Activated naive CD4-positive, alpha-beta T cell treated with anti-CD3 and anti-CD28 coated beads for 36 hours (primary cell): ENCODE measurements at places on chromosomes 13 and 19. TPM values are rescaled to one million over a fixed set of nuclear protein-coding genes. Genes with fewer than 3 reads are reported as not detected.

GRCh38 chr13:60335531-60335930 is 61.5 kb upstream of the TDRD3 start:
- H3K4me1 ChIP-seq, result no peaks in the 10 kb centered on the region
- H3K36me3 ChIP-seq, result no peaks in the 10 kb centered on the region
- H3K27me3 ChIP-seq, result no peaks in the 10 kb centered on the region
- no peak overlapping the region for H3K27ac ChIP-seq
- no peak for DNase-seq

GRCh38 chr13:23743278-23744076 is 145.7 kb downstream of the MIPEP start:
- H3K27me3 ChIP-seq, result no peaks in the 10 kb centered on the region
- peaks cover 32% of the 10 kb centered on the region for H3K4me1 ChIP-seq
- H3K36me3 ChIP-seq, result no peaks in the 10 kb centered on the region
- no peak overlapping the region for H3K4me3 ChIP-seq

The ZSCAN4 gene
- not detected for total RNA-seq

- H3K27ac ChIP-seq, result no peak overlapping the region
- no peaks in the 10 kb centered on the region for H3K27me3 ChIP-seq
- peaks cover 7% of the 10 kb centered on the region for H3K4me1 ChIP-seq
- no peak overlapping the region for H3K4me3 ChIP-seq
- no peak for DNase-seq
Measured at GRCh38 chr13:114013952-114014629, 40.2 kb upstream of the C13orf46 start.

The ECSIT gene
- 46.0 TPM for total RNA-seq

The PNMA8C gene
- not detected for total RNA-seq

The ZNF525 gene
- total RNA-seq, result 16.2 TPM

GRCh38 chr19:10431254-10431942 is 11.1 kb downstream of the PDE4A start:
- DNase-seq, result peak; percentile 67
- H3K4me1 ChIP-seq, result peaks cover 41% of the 10 kb centered on the region
- H3K36me3 ChIP-seq, result no peaks in the 10 kb centered on the region
- peak overlapping the region; percentile 72 for H3K4me3 ChIP-seq
- no peak overlapping the region for H3K27ac ChIP-seq

DNA sequence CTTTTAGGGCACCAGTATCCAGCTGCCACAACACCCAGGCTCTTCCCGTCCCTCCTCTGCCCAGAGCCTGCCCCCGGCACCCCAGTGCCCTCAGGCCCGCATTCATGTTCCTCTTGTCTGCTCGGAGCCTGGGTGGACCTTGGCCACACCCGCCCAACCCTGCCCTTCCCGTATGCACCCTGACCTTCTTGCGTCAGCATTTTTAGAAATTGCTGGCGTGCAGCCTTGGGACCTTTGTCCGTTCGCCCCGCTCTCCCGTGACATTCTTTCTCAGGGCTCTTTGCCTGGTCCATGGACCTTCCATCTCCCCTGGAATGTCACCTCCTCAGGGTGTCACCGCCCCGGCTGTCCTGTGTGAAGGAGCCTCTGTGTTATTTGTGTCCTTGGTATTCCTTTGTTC is 7.6 kb downstream of the NUCB1 start:
- H3K4me1 ChIP-seq, result peaks cover under 1% of the 10 kb centered on the region
- H3K27ac ChIP-seq, result no peak overlapping the region
- H3K27me3 ChIP-seq, result no peaks in the 10 kb centered on the region
- no peak overlapping the region for H3K4me3 ChIP-seq

The COL5A3 gene
- total RNA-seq, result 0.05 TPM

DNA sequence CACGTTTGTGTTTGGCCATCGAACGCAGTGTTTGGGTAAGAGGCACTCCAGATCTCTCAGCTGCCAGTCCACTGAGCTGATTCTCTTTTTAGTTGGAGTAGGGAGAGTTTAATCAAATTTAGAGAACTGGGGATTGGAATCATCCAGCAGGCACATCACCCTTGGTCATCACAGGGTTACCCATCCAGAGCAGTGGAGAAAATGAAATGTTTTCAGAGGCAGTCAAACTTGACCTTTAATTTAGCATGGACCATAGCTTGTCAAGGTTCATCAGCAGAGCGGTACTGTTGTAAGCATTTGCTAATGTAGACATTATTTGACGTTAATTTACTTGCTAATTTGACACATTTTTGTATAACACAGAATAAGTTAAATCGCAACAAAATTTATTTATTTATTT is 18.4 kb upstream of the FRY start:
- DNase-seq, result no peak
- no peaks in the 10 kb centered on the region for H3K36me3 ChIP-seq
- no peak overlapping the region for H3K27ac ChIP-seq
- no peak overlapping the region for H3K4me3 ChIP-seq

GRCh38 chr13:84744203-84744602 is 861.9 kb upstream of the SLITRK1 start:
- H3K27me3 ChIP-seq, result no peaks in the 10 kb centered on the region
- H3K36me3 ChIP-seq, result no peaks in the 10 kb centered on the region
- DNase-seq, result no peak
- no peaks in the 10 kb centered on the region for H3K4me1 ChIP-seq

DNA sequence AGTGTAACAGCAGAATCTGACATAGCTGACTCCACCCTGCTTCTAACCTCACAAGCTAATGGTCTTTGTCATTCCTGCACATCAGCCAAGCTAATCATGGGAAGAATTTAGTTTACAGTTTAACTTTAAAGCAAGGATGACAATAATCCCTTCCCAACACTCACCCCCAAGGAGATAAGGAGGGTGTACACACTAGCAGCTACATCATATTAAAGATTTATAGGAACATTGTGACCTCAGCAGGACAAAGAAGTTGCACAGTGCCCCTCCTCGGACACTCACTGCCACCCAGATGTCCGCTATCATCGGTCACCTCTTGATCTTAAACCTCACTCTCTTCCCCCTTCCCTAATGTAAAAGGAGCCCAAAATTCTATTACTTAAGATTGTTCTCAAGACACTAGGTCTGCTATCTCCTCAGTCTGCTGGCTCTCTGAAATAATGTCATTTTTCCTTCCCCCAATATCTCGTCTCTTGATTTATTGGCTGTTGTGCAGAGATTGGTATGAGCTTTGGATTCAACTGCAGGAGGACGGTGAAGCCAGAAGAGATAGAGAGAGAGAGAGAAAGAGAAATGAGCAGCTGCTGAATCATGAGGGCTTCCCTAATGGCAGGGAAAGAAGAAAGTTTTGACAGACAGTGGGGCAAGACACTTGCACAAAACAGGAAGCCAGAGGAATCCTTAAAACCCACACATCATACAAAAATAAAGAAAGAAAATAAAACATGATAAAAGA is 17.5 kb upstream of the FFAR2 start:
- no peak for DNase-seq
- H3K4me1 ChIP-seq, result peaks cover 6% of the 10 kb centered on the region
- peaks cover 3% of the 10 kb centered on the region for H3K36me3 ChIP-seq
- H3K27ac ChIP-seq, result no peak overlapping the region

- no peak for DNase-seq
- peak overlapping the region; percentile 35 for H3K27ac ChIP-seq
- peak overlapping the region; percentile 81 for H3K4me3 ChIP-seq
- no peaks in the 10 kb centered on the region for H3K27me3 ChIP-seq
- H3K4me1 ChIP-seq, result peaks cover 34% of the 10 kb centered on the region
Measured at GRCh38 chr13:40790154-40790616, 774 bp downstream of the SLC25A15 start.

The CLEC11A gene
- 1.4 TPM for total RNA-seq

The ZNF799 gene
- total RNA-seq, result 3.3 TPM

DNA sequence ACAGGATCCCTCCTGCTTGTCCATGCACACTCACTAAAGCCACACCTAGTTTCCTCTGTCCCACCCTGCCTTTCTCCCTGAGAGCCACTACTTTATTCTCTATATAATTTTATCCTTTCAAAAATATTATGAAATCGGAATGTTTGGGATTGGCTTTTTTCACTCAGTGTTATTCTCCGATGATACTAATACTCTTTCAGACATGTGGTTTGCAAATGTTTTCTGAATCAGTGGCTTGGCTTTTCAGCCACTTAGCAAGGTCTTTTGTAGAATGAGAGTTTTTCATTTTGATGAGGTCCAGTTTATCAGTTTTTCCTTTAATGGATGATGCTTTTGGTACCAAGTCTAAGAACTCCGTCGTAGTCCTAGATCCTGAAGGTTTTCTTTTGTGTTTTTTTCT is 11.6 kb downstream of the SPATA13 start:
- H3K27me3 ChIP-seq, result no peaks in the 10 kb centered on the region
- H3K36me3 ChIP-seq, result peaks cover 9% of the 10 kb centered on the region
- no peak overlapping the region for H3K4me3 ChIP-seq
- H3K27ac ChIP-seq, result no peak overlapping the region

GRCh38 chr19:18833141-18833476 is 1.4 kb downstream of the UPF1 start:
- H3K27ac ChIP-seq, result peak overlapping the region; percentile 86
- no peaks in the 10 kb centered on the region for H3K27me3 ChIP-seq
- peaks cover 47% of the 10 kb centered on the region for H3K4me1 ChIP-seq
- H3K36me3 ChIP-seq, result peaks cover 45% of the 10 kb centered on the region
- peak overlapping the region; percentile 97 for H3K4me3 ChIP-seq

The C13orf46 gene
- 1.8 TPM for total RNA-seq

DNA sequence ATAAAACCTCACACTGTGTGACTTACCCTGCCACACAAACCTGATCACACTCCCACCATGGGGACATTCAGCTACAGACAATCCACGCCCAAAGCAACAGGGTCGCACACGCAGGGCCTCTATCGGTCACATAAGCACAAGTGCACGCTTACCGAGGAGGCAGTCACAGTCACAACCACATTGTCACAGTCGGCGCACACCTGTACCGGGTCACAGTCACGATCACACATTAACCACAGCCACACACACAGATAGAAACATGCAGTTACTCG is 579 bp downstream of the ZNF566 start:
- H3K36me3 ChIP-seq, result peaks cover 37% of the 10 kb centered on the region
- peak overlapping the region; percentile 96 for H3K4me3 ChIP-seq
- H3K4me1 ChIP-seq, result peaks cover 19% of the 10 kb centered on the region
- H3K27me3 ChIP-seq, result no peaks in the 10 kb centered on the region
- peak; percentile 69 for DNase-seq

GRCh38 chr13:28324181-28324789 is 170.6 kb downstream of the FLT1 start:
- H3K4me1 ChIP-seq, result no peaks in the 10 kb centered on the region
- H3K4me3 ChIP-seq, result no peak overlapping the region
- no peak overlapping the region for H3K27ac ChIP-seq

DNA sequence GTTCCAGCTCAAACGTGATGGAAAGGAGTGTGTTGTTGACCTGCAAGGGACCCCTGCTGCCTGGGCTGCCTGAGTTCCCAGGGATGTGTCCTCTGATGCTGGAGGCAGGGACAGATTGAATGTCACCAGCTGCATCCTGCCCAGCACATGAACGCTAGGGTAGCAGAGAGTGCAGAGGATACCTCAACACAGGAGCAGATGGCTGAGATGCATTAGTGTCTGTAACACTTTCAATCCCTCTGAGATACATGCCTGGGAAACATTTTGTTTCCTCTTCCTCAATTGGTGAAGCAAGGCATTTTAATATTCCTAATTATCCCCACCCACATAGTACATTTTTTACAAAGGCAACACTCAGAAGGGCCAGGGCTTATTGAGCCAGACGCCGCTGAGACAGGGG is 106.4 kb upstream of the UBL3 start:
- H3K27ac ChIP-seq, result no peak overlapping the region
- H3K4me3 ChIP-seq, result no peak overlapping the region
- H3K27me3 ChIP-seq, result no peaks in the 10 kb centered on the region
